ENCODE measurements at places on chromosomes 13 and 19. TPM values are rescaled to one million over a fixed set of nuclear protein-coding genes. Genes with fewer than 3 reads are reported as not detected.

- DNase-seq, result no peak
Observed at GRCh38 chr13:73367886-73368285, 309.1 kb downstream of the KLF5 start.

GRCh38 chr19:28314287-28314686 lies 898.7 kb downstream of the UQCRFS1 start:
- DNase-seq, result no peak

The TMEM190 gene
- not detected for polyA plus RNA-seq

The ZNF534 gene
- not detected for polyA plus RNA-seq

Measured in CD14-positive monocyte (primary cell).